ENCODE measurements at places on chromosomes 4 and X.

DNA sequence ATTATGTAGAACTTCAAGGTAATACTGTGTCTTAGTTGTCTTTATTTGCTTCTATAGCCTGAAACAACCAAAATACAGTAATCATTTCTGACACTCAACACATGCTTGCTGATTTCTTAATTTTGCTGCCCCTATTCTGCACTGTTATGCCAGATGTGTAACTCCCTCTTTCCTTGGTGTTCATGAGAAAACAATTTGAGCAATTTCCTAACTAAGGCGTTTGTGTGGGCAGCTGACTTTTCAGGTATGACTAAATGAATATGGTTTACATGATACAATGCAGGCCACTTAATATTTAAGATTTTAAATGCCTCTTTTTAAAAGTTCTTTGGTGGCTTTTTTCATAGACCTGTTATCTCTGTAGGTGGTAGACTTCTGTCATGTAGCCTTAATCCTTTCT, 46.1 kb upstream of the CENPE start:
- no peak for DNase-seq

DNA sequence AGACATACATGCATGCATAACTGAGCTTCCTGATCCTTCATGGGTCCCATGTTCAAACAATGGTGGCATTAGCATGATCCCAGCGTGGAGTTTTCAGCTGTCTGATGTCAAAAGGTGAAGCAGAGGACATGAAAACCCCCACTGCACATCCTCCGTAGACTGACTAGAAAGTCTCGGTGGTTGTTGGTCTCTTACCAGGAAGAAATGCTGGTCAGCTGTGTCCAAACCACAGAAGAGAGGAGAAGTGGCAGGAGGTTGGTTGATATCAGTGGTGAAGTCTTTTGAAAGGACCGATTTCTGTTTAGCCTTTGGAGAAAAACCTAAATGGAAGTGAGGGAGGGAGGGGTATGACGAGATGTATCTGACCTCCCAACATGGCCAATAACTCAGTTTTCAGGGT, 201.9 kb downstream of the SPATA18 start:
- no peak for DNase-seq

GRCh38 chr4:188262464-188262863, 123.2 kb downstream of the TRIML1 start:
- DNase-seq, result no peak

GRCh38 chr4:3250956-3251690, 2.2 kb downstream of the MSANTD1 start:
- DNase-seq, result no peak
